ENCODE measurements at places on chromosomes 4 and X.
A peak's percentile ranks its signal among the peaks of the same experiment; 100 is the strongest.

DNA sequence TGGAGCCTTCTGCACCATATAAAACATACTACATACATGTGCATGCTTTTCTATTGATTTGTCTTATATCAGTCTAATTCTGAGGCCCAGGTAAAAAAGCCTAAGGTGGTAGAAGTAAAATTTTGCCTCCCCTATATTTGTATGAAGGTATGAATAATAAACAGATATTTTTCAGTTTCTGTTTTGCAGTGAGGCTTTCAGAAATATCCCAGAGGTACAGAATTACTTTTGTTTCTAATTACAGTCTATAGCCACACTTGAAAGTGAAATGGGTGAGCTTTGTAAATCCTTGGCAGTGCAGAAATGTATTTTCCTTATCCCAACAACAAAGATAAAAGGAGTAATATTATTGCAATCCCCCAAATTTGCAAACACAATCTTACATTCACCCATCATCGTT lies 59.5 kb downstream of the DDX60 start:
- no peak for DNase-seq

DNA sequence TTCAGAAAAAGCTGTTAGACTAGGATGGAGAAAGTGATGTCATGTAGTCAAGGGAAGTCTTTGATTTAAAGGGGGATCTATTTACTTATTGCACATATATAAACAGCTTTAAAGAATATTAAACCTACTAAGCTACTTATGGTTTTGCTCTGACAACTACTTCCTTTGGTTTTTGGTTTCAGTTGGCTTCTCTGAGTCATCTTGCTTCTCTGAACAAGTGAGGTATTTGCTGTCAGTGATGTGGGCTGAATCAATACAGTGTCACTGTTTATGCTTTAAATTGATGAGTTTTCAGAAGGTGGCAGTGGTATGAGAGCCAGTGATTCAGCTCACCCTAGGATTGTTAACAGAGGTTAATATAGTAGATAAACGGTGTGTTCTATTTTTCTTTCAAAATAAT lies 75.1 kb downstream of the CEP44 start:
- DNase-seq, result peak; percentile 27

DNA sequence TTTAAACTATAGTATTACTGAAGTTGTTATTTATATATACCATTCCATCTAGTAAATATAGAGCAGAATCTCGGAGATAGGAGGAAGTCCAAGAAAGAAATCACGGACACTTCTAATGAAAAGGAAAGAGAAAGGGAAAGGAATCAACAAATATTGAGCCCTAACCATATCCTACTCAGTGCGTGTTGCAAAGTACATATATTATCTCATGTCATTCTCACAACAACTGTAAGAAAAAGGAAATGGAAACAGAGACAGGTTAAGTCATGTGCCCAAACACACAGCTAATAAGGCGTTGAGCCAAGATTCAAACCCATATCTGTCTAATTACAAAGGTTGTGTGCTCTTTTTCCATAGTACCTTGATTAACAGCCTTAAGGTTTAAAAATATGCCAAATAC lies 16.0 kb downstream of the HTR2C start:
- no peak for DNase-seq

- no peak for DNase-seq
These were observed 14.1 kb upstream of the TMEM131L start for GRCh38 chr4:153451911-153452657.

- DNase-seq, result no peak
These were observed 2182.9 kb upstream of the TENM3 start for GRCh38 chr4:180060159-180060889.

DNA sequence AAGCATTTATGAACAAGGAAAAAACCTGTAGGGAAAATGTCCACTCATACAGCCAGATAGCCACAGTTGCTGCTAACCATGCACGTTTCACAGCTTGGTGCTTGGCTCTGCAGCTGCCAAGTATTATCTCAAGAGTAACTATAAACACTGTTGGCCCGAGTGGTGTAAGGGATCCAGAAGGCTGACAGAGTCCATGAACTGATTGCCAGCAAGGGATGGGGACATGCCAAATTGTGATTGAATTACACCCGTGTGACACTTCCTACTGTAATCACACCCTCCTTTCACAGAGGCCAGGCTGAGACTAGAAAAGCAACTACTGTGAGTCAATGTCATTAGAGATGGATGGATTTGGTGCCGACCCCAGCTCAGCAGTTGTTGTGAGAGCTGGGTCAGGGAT lies 223.9 kb upstream of the ANKRD50 start:
- no peak for DNase-seq

DNA sequence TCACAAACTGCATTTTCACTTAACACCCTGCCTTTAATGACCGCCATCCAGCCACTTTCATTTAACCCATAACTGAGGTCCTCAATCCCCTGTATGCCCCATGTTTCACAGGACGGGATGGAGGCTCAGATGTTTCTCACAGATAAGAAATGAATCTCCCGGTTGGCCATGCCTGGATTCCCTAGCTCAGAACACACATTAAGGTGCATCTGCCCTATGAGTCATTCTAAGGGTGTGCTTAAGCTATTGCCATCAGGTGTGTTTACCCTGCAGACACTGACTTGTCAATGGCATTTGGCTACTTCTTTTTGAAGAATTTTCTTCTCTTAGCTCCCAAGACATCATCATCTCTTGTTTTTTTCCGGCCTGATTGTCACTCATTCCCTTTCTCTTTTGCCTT lies 222.6 kb upstream of the SMIM31 start:
- DNase-seq, result no peak

DNA sequence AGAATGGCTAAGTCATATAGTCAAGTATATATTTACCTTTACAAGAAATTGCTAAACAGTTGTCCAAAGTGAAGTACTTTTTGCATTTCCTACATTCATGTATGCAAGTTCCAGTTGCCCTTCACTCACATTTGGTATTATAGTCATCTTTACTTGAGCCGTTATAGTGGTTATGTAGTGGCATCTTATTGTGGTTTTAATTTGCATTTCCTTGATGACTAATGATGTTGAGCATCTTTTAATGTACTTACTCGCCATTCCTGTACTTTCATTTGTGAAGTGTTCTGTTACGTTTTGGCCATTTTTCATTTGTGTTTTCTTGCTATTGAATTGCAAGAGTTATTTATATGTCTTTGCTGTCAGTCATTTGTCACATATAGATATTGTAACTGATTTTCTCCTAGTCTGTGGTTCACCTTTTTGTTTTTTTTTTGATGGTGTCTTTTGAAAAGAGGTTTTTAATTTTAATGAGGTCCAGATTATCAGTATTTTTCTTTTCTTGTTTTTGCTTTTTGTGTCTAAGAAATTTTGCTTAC lies 27.6 kb downstream of the ARFIP1 start:
- peak; percentile 24 for DNase-seq

DNA sequence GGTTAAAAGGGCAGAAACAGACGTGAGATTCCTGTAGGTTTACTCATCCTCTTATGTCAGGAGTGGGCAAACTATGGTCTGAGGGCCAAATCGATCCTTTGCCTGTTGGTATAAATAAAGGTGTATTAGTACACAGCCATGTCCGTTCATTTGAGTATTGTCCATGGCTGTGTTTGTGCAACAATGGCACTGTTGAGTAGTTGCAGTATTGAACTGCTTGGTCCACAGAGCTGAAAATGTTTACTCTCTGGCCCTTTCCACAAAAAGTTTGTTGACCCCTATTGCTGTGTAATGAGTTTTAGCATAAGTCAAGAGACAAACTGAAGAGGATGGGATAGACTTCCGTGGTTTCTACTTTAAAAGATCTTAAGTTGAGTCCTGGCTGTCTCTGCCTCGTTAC lies 59.0 kb upstream of the MID1 start:
- DNase-seq, result no peak

DNA sequence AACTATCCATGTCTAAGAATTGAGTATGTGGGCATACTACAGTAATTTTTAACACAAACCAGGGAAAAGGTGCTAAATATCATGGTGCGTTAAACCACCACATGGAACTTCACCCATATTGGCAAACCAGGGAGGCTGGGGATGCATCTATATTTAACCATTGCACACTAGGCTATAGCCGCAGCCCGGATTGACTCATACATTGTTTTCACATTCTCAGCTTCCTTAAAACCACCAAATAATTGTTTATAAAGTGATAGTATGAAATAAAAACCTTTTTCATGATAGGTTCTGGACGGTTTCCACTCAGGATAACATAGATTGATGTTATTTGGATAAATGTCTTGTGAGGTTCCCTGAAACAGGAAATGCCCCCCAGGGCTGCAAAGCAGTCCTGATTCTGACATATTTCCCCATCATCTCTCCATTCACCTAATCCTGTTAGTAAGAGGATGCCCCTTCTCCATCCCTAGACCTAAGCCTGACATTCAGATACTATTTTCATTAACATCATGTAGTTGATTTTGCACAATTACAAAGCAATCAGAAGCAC lies 7.9 kb downstream of the COL25A1 start:
- DNase-seq, result peak; percentile 12

DNA sequence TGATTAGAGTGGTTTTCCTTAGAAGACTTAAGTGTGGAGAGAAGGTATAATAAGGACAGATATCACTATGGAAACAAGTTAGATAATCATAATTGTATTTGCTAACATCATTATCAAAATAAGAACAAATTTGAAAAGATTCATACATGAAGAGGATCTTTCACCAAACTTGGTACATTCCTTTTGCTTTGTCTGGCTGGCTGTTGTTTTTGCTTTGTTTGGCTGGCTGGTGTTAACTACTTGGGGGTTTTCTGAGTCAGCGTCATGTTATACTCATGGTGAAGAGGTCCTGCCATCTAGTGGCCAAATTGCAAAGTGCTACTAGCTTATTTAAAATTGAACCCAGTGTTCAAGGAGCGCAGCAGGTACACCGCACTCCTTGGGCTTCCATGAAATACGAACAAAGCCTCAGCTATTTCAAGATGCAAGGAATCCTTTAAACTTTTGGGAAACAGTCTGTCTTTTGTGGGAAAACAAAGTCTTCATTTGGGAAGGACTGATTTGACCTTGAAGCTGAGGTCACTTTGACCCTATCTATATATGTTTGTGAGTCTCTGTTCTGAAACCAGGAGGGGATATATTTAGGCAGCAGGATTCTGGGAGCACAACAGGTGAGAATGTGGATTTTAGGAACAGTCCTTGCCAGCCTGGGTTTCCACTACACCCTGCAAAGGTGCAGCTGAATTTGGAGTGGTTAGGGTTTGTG lies 129.7 kb downstream of the PLS3 start:
- DNase-seq, result peak; percentile 72

GRCh38 chr4:88964450-88964849 lies 92.5 kb downstream of the FAM13A start:
- no peak for DNase-seq

Measured in fibroblast of skin of left quadriceps (primary cell).